ENCODE measurements at places on chromosomes 4 and X. TPM values are rescaled to one million over a fixed set of nuclear protein-coding genes. Genes with fewer than 3 reads are reported as not detected.

PGRMC2 gene
- 57.6 TPM for total RNA-seq

ATP1B4 gene
- not detected for total RNA-seq

NPY5R gene
- total RNA-seq, result not detected

GUCY1B1 gene
- 0.28 TPM for total RNA-seq

PRICKLE3 gene
- 18.2 TPM for total RNA-seq

GYG2 gene
- total RNA-seq, result 4.8 TPM

GPR119 gene
- total RNA-seq, result not detected

MAGEA9 gene
- not detected for total RNA-seq

CXCL9 gene
- not detected for total RNA-seq

NXF2 gene
- not detected for total RNA-seq

SLC9B1 gene
- total RNA-seq, result not detected

ADAMTS3 gene
- not detected for total RNA-seq

CXorf49 gene
- not detected for total RNA-seq

CNKSR2 gene
- total RNA-seq, result 3.1 TPM

GJB1 gene
- not detected for total RNA-seq

SORBS2 gene
- total RNA-seq, result 0.97 TPM

SRPX2 gene
- total RNA-seq, result 4.8 TPM
